Stimulated activated CD8-positive, alpha-beta memory T cell treated with anti-CD3 and anti-CD28 coated beads, Interleukin-7, amount 100 ng/mL, for 24 hours (primary cell): ENCODE measurements at places on chromosomes 1 and 21.

- no peak for DNase-seq
These were observed 54.5 kb downstream of the HMGB4 start for GRCh38 chr1:33918368-33918767.

DNA sequence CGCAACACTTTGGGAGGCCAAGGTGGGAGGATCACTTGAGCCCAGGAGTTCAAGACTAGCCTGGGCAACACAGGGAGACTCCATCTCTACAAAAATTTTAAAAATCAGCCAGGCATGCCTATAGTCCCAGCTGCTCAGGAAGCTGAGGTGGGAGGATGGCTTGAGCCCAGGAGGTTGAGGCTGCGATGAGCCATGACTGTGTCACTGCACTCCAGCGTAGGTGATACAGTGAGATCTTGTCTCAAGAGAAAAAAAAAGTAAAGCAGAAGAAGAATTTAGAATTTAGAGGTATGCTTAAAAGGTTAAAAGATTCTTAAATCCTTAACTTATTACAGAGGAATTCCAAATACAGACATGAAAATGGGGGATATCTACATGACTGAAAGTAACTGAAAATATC lies 79.5 kb downstream of the SMYD3 start:
- no peak for DNase-seq

- no peak for DNase-seq
These were observed 49.1 kb upstream of the LRRC3 start for GRCh38 chr21:44405948-44406872.

DNA sequence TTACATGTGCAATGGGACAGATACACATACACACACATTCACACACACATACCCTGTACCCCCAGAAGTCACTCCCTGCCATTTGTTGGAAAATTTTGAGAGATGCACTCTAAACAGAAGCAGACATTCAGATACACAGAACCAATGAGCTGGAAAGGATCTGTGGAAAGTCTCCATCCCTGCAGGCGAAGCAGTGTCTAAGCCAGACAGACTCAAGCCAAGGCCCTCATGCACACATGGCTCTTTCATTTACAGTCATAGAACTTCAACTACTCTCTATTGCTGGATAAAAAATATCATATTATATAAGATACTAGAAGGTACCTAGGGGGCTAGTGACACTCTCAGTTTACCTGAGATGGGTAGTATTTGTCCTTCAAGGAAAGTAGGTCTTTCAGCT lies 7.3 kb upstream of the SEC16B start:
- DNase-seq, result no peak
